NK-92 treated with Interleukin-12 subunit alpha and Interleukin-12 subunit beta, amount 100 ng/mL, for 24 hours (cell line): ENCODE measurements at places on chromosomes 11 and 22.

- peak; percentile 55 for DNase-seq
Measured at GRCh38 chr11:64340671-64341335, 799 bp downstream of the CCDC88B start.

DNA sequence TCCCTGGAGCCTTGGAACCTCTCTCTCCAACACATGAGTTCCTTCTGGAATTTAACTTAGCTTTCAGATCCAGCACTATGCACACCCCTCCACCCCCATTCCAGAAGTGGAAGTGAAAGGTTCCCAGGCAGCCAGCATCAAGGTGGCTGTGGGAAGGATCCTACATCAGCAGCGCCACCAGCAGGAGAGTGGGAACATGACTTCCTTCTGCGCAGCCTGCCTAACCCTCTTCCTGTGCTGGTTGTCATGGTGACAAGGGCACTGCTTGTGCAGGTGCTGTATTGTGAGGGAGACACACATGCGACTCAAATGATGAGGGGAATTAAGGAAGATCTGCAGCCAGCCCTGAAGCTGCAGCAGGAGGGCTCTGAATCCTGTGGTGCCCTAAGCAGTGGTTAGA lies 904.5 kb upstream of the API5 start:
- no peak for DNase-seq

- DNase-seq: no peak
Measured at GRCh38 chr11:93622043-93622442, 39.4 kb upstream of the CEP295 start.

DNA sequence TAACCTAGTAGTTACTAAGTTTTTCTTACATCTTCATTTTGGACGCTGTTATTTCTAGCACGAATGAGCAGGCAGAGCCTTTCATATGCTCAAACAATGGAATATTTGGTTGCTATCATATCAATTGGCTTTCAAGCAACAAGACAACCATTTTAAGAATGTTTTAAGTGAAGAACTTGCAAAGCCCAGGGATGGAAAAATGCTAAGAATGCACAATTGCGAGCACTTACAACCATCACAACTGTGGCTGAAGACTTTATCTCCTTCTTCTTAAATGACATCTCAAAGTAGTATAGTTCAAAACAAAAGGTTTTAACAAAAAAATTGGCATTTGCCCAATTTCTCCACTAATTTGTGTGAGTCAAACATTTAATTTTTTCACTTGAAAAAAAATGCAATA lies 8.3 kb upstream of the MMP1 start:
- no peak for DNase-seq

- no peak for DNase-seq
Measured at GRCh38 chr11:11966354-11966741, 42.1 kb downstream of the DKK3 start.
